ENCODE measurements at places on chromosomes 11 and 22.

- DNase-seq, result no peak
These were observed 652 bp upstream of the PVALB start for GRCh38 chr22:36817525-36817848.

DNA sequence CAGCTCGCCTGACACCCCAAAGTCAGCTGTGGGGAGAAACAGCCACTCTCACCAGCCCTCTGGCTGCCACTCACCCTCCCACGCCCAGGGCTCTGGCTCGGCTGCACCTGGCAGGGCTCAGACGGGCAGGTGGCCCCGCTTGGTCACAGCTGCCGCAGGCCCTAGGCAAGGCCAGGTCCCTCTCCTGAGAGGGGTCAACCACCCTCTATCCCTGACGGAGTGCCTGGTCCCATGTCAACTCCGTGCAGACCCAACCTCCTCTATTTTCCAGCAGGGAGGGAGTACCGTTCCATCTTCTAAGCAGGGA lies 1.9 kb downstream of the MAP4K2 start:
- no peak for DNase-seq

- DNase-seq, result no peak
These were observed 58.4 kb downstream of the NTM start for GRCh38 chr11:131428853-131429252.

- no peak for DNase-seq
These were observed 3.3 kb downstream of the KCNQ1 start for GRCh38 chr11:2447951-2448650.

DNA sequence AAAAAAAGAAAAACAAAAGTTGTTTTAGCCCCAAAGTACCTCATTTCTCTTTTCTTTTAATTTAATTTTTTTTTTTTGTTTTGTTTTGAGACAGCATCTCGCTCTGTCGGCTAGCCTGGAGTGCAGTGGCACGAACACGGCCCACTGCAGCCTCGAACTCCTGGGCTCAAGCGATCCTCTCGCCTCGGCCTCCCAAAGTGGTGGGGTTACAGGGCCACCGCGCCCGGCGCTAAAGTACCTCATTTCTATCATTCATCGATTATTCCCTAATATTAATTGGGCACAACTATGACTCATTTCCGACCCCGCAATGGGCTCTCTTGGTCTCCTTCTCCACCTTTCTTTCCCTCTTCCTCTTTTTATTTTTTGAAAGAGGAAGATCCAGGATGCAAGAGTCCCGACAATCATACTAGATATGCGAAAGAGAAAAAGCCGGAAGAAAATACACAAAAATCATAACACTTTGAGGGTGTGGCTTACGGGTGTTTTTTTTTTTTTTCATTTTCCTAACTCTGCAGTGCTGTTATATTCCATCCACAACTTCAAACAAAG lies 475 bp upstream of the AIP start:
- no peak for DNase-seq

GRCh38 chr11:11898648-11899047 lies 56.9 kb downstream of the USP47 start:
- no peak for DNase-seq

GRCh38 chr11:78351979-78352841 lies 65.4 kb downstream of the GAB2 start:
- DNase-seq, result no peak

- peak; percentile 16 for DNase-seq
These were observed 77.9 kb downstream of the BTBD10 start for GRCh38 chr11:13384908-13385640.

- DNase-seq, result no peak
These were observed 17.4 kb upstream of the NAP1L4 start for GRCh38 chr11:3009481-3009880.

- DNase-seq, result no peak
These were observed 930.7 kb downstream of the BRD1 start for GRCh38 chr22:48896766-48897644.

DNA sequence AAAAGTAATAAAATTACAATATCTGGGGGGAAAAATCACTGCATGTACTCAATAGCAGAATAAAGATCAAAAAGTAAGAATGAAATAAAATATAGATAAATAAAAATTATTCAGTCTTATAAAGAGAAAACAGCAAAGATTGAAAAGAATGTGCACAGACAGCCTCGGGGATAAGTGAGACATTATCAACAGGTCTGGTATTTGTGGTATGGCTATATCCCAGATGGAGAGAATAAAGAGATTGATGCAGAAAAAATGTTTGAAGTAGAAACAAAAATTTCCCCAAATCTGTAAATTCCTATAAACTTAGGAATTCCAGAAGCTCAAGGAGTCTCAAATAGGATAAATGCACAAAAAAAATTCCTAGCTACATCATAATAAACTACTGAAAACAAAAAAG lies 74.5 kb upstream of the LUZP2 start:
- peak; percentile 5 for DNase-seq

DNA sequence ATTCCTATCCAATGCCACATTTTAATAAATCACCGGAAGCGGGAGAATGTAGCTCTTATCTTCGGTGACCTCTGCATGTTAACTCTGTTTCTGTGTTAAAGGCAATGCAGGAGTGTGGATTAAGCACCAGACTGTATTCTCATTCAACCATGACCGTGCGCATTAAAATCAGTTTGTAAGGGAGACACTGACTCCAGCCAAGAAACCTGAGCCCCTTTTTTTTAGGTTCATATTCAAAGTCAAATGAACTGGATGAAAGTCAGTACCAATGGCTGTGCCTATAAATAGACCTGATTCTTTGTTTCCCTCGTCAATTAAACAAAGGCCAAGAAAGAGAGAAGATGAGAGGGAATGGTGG lies 32.2 kb downstream of the C11orf91 start:
- DNase-seq, result no peak

DNA sequence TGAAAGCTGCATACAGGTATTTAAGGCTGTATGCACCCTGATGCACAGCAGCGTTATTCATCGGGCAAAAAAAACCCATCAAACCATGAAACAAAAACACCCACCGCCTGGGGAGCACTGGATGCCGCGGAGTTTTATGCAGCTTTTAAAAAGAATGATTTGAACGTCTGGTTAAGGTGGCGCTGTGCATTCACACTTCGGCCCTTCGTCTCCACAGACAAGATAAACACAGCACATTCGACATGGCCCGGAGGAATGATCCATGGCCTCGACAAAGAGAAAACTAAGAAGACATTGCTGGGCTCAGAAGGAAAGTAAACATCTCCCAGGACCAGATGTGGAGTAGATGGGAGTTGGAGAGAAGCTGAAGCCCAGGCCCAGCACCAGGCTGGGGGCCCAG lies 40.8 kb upstream of the GAL start:
- no peak for DNase-seq

DNA sequence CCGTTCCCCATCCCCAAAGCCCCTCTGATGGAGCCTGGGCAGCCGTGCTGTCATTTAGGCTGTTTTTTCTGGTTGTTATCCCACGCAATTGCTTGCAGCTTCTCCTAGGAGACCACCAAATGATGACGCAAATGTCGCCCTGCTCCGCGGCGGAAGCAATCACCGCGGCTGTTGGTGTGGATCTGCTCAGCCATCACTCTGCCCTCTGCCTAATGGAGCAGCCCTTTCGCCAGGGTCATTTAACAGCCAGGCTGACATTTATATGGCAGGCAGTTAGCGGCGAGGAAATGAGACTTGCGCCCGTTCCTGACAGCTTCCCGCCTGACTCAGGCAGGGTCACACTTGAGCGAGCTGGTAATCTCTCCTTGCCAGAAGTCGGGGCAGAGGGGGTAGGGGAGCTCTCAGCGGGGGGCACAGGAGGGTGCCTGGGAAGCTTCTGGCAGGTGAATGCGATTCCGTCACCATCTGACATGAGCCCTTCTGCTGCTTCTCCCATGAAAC lies 97.9 kb upstream of the RTL6 start:
- DNase-seq, result no peak

DNA sequence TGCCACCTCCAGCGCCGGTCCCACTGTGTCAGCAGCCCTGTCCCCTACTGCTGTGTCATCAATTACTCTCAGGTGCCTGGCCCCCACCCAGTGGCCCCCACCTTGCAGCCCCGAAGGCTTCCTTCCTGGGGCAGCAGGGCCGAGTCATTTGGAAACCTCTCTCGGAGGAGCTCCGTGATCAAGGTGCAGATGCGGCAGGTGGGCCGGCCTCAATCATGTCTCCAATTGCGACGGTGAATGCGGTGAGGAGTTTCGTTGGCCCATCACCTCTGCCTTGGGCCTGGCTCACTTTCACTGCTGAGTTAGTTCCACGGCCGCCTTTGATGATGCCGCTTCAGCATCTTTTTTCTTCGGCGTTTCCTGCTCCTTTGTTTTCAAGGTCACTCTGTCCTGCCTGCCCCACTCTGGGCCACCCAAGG lies 11.3 kb upstream of the CXCR5 start:
- no peak for DNase-seq

- no peak for DNase-seq
These were observed 8.6 kb downstream of the SIGIRR start for GRCh38 chr11:405954-406795.

GRCh38 chr11:79047321-79047720 lies 393.5 kb downstream of the TENM4 start:
- DNase-seq, result no peak

DNA sequence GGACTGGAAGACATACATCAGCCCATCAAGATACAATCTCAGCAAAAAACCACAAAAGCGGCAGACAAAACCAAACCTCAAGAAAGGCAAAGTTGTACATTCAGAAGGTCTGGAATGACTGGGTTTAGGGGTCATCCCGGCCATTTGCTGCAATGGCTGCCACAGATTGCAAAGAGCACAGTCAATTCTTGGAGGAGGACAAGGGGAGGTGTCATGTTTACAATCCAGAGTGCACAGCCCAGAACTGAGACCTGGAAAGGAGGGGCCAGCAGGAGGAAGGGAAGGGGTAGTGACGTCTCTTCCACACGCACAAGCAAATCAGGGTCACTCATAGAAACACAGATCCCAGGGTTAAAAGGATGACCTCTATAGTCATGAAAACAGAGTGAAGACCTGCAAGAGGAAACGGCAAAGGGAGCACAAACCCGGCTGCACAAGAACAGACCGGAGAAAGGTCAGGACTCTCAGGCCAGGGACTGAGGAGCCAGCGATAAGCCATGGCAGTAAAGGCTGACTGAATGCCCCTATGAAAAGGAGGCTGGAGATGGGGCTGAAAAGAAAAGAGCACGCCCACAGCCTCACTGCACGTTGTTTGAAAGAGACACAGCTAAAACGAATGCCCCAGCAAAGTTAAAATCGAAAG lies 18.2 kb upstream of the MUC5AC start:
- DNase-seq, result no peak

DNA sequence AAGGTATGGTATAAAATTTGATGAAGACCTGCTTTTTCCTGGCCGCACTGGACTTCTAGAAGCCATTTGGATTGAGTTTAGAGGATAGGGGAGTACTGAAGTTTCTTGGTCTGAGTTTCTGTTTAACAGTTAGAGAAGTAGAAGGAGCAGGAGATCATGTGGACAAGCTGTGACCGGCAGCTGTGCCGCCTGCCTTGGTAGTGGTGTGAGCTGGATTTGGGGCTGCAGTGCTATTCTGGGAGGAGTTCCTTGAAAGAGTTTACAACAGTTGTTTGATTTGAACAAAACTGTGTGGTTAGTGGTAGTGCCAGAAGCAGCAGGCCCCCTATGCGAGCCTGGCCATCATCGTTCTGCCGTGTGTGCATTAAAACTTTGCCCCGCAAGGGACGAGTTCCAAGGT lies 105.2 kb downstream of the PDHX start:
- no peak for DNase-seq

GRCh38 chr11:125313271-125314219 lies 149.0 kb downstream of the PKNOX2 start:
- no peak for DNase-seq

- DNase-seq, result peak; percentile 50
These were observed 679.9 kb upstream of the CCDC179 start for GRCh38 chr11:23540101-23540561.

GRCh38 chr22:38739300-38740055 lies 16.3 kb downstream of the SUN2 start:
- DNase-seq, result no peak

DNA sequence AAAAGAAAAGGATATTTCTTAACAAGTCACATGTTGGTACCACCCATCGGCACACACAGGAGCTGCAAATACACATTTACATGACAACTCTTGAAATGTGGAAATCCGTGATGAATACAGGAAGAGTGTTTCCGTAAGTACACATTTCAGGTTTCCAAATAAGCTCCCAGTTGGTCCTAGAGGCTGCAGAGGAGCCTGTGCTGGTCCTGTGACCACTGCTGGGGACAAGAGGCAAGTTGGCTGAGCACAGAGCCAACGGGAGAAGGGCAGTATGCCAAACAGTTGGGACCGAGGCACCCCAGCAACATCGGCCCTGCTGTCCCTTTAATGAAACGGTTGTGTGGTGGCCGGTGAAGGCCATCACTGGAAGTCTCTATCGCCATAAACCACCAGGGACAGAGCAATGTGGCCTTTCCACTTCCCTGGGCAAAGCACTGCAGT lies 38.5 kb upstream of the ARFGAP3 start:
- DNase-seq, result no peak

GRCh38 chr22:19410941-19411689 lies 20.4 kb downstream of the HIRA start:
- no peak for DNase-seq

DNA sequence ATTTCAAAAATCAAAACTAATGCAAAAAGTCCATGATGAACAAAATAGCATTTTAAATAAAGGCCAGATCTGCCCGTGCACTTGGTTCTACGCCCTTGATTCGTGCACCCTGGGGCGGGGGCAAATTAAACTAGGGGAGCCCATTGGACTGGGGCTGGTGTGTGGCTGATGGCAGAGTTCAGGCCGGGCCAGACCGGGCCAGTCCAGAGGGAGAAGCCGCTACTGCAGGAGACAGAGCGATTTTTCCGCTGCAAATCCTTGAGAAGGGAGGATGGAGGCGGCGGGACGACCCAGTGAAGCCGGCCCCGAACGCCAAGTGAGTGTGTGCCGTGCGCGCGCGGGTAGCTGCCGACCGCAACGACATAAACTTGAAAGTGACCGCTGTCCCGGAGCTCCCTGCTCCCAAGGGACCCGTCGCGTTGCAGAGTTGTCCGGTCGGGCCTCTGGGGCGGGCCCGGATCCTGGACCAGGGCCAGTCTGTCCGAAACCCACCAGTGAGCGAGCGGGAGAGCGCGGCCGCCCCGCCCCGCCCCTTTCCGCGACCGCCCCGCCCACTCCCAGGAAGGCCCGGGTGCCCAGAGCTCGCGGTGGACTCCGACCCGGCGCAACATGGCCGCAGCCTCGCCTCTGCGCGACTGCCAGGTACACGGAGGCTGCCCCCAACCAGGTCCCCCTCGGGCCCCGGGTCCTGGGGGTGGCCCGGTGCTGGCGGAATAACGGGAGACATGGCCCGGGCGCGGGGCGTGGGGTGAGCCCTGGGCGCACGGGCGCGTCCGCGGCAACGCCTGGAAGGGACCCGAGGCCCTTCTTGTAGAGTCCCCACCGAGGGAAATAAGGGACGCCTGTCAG lies at the start of gene TTC38:
TSS of gene TTC38 (plus strand) at position 578 of the 849 bp plus-strand sequence. CDS start at position 610, 32 bp downstream.
- no peak for DNase-seq

DNA sequence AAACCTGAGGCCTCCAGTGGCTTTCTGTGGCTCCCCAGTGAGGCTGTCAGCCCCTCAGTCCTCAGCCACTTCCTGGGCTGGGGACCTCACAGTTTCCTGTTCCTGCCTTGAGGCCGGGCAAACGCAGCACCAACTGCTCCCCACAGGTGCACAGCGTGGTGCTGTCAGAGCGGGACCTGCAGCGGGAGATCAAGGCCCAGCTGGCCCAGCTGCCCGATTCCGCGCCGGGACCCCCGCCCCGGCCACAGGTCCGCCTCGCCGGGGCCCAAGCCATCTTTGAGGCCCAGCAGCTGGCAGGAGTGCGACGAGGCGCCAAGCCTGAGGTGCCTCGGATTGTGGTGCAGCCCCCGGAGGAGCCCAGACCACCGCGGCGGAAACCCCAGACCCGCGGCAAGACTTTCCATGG lies 5.4 kb downstream of the TBC1D10C start:
- DNase-seq, result no peak
